Adrenal gland (tissue), 19 donors: ENCODE measurements at places on chromosomes 5 and 9. TPM values are rescaled to one million over a fixed set of nuclear protein-coding genes. Genes with fewer than 3 reads are reported as not detected.

DNA sequence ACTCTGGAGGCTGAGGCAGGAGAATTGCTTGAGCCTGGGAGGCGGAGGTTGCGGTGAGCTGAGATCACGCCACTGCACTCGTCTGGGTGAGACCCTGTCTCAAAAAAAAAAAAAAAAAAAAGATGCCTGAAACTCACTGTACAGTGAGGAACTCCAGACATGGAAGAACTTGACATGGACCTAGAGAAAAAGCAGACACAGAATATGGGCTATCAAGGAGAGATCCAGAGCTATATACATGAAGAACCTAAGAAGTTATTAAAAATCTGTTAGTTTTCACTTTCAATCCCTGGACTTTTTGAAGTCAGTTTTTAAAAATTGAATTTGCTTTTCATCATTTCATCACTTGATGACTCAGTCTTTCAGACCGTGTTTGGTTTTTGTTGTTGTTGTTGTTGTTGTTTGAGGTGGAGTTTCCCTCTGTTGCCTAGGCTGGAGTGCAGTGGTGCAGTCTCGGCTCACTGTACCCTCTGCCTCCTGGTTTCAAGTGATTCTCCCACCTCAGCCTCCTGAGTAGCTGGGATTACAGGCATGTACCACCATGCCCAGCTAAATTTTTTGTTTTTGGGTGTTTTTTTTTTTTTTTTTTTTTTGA is 20.3 kb downstream of the PAIP2 start:
- H3K27me3 ChIP-seq = no peaks in the 10 kb centered on the region
- no peak overlapping the region for H3K27ac ChIP-seq
- H3K36me3 ChIP-seq = no peaks in the 10 kb centered on the region
- peak; percentile 8 for DNase-seq

GRCh38 chr5:96776621-96777020 is 31.1 kb downstream of the ERAP1 start:
- no peak for DNase-seq
- H3K36me3 ChIP-seq = peaks cover 31% of the 10 kb centered on the region
- no peaks in the 10 kb centered on the region for H3K27me3 ChIP-seq
- peaks cover 20% of the 10 kb centered on the region for H3K4me1 ChIP-seq
- no peak overlapping the region for H3K27ac ChIP-seq

- H3K27ac ChIP-seq = no peak overlapping the region
- no peak overlapping the region for H3K4me3 ChIP-seq
- peak; percentile 85 for DNase-seq
- H3K4me1 ChIP-seq = peaks cover 30% of the 10 kb centered on the region
- H3K36me3 ChIP-seq = no peaks in the 10 kb centered on the region
- H3K27me3 ChIP-seq = no peaks in the 10 kb centered on the region
Observed at GRCh38 chr5:139698490-139699146, 50.5 kb downstream of the CXXC5 start.

The DMRT3 gene
- polyA plus RNA-seq = not detected

The FAXDC2 gene
- polyA plus RNA-seq = 38.5 TPM

- no peaks in the 10 kb centered on the region for H3K27me3 ChIP-seq
- H3K36me3 ChIP-seq = no peaks in the 10 kb centered on the region
- H3K4me3 ChIP-seq = no peak overlapping the region
- no peak overlapping the region for H3K27ac ChIP-seq
- no peaks in the 10 kb centered on the region for H3K4me1 ChIP-seq
Observed at GRCh38 chr5:23648656-23649055, 141.2 kb downstream of the PRDM9 start.

The CDC20B gene
- polyA plus RNA-seq = not detected

GRCh38 chr5:171427318-171428167 is 8.1 kb downstream of the FGF18 start:
- no peaks in the 10 kb centered on the region for H3K36me3 ChIP-seq
- no peak overlapping the region for H3K27ac ChIP-seq
- H3K4me3 ChIP-seq = no peak overlapping the region
- H3K4me1 ChIP-seq = no peaks in the 10 kb centered on the region

DNA sequence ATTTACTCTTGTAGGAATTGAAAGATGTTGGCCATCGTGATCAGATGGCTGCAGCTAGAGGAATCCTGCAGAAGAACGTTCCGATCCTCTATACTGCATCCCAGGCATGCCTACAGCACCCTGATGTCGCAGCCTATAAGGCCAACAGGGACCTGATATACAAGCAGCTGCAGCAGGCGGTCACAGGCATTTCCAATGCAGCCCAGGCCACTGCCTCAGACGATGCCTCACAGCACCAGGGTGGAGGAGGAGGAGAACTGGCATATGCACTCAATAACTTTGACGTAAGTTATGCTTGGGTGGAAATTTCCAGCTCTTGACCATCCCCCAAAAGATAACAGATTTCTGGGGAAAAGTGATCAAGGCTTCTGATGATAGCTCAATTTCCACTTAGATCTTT is 50.6 kb downstream of the LRRTM2 start:
- H3K27ac ChIP-seq = peak overlapping the region; percentile 51
- H3K36me3 ChIP-seq = no peaks in the 10 kb centered on the region
- H3K27me3 ChIP-seq = no peaks in the 10 kb centered on the region
- DNase-seq = peak; percentile 88

DNA sequence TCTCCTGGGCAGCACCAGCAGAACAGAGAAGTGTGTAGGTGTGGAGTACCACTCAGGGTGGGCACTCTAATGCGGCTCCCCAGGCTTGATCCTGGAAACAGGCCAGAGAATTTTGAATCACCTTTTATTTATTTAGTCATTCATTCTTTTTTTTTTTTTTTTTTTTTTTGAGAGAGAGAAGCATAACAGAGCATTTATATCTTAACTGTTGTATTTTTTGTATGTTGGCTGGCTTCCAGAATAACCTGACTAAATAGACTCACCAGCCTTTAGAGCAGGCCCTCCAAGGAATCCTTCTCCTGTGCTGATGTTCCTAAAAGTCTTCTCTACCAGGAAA is 153.4 kb downstream of the PIK3R1 start:
- no peak overlapping the region for H3K27ac ChIP-seq
- H3K27me3 ChIP-seq = no peaks in the 10 kb centered on the region
- H3K36me3 ChIP-seq = no peaks in the 10 kb centered on the region
- H3K4me1 ChIP-seq = peaks cover 9% of the 10 kb centered on the region

- H3K27me3 ChIP-seq = no peaks in the 10 kb centered on the region
- no peak overlapping the region for H3K27ac ChIP-seq
- DNase-seq = no peak
- no peak overlapping the region for H3K4me3 ChIP-seq
Observed at GRCh38 chr5:62727861-62728260, 149.2 kb downstream of the LRRC70 start.

The WDR38 gene
- polyA plus RNA-seq = not detected

The OR1J1 gene
- polyA plus RNA-seq = not detected

The PCDHA5 gene
- polyA plus RNA-seq = 0.62 TPM

GRCh38 chr5:141686648-141687416 is 4.8 kb upstream of the ARAP3 start:
- H3K4me1 ChIP-seq = peaks cover 6% of the 10 kb centered on the region
- no peak overlapping the region for H3K27ac ChIP-seq
- H3K27me3 ChIP-seq = no peaks in the 10 kb centered on the region
- no peak overlapping the region for H3K4me3 ChIP-seq
- DNase-seq = no peak

GRCh38 chr9:21527579-21527978 is 45.5 kb upstream of the IFNE start:
- H3K4me1 ChIP-seq = no peaks in the 10 kb centered on the region
- H3K27ac ChIP-seq = no peak overlapping the region
- H3K4me3 ChIP-seq = no peak overlapping the region
- DNase-seq = no peak

The SLC12A2 gene
- polyA plus RNA-seq = 7.4 TPM

The HAND1 gene
- 1.3 TPM for polyA plus RNA-seq

The PCDHGA5 gene
- 0.24 TPM for polyA plus RNA-seq

The DRD1 gene
- polyA plus RNA-seq = 0.09 TPM

DNA sequence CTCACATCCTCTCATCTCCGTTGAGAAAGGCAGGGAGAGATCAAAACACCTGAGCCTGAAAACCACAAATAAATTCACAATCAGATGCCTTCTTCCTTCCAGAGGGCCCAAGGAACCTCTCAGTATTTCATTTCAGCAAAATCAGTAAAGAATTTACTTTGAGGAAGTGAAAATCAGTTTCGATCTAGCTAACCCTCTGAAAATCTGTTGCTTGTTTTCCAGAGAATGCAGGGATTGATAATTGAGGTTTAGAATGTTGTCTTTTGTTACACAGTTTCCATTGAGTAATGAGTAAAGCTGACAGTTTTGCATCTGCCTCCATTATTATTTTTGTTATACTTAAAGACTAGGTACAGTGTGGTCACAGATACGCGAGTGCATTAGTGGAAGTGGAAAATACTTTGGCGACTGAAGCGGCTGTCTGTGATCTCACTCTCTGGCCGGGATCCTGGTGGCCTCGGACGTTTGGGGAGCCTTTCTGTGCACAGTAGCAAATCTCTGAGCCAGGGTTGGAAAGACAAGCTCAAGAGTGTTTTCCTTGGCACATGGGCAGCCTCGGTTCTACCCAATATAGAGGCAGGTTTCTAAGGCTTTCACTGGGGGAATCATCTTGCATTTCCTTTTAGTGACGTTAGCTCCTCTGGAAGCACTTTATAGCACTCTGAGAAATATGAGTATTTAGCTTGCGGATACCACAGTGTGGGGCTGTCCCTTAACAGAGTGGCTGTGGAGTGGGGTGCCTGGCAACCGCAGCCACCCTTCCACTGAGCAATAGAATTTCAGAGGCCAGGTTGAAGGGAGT is 32.2 kb upstream of the ANGPTL2 start:
- H3K36me3 ChIP-seq = no peaks in the 10 kb centered on the region
- peaks cover 3% of the 10 kb centered on the region for H3K4me1 ChIP-seq
- no peak overlapping the region for H3K4me3 ChIP-seq
- DNase-seq = peak; percentile 72
- no peak overlapping the region for H3K27ac ChIP-seq

GRCh38 chr5:151676314-151676712 is 10.4 kb downstream of the SPARC start:
- H3K4me1 ChIP-seq = peaks cover 96% of the 10 kb centered on the region
- H3K36me3 ChIP-seq = peaks cover 46% of the 10 kb centered on the region
- H3K4me3 ChIP-seq = no peak overlapping the region
- peak overlapping the region; percentile 52 for H3K27ac ChIP-seq

- no peak for DNase-seq
- H3K27ac ChIP-seq = no peak overlapping the region
- H3K4me1 ChIP-seq = no peaks in the 10 kb centered on the region
- H3K4me3 ChIP-seq = no peak overlapping the region
- H3K36me3 ChIP-seq = no peaks in the 10 kb centered on the region
Observed at GRCh38 chr9:68653141-68653595, 51.9 kb upstream of the PIP5K1B start.

- H3K4me3 ChIP-seq = no peak overlapping the region
- H3K4me1 ChIP-seq = no peaks in the 10 kb centered on the region
- no peaks in the 10 kb centered on the region for H3K36me3 ChIP-seq
- no peaks in the 10 kb centered on the region for H3K27me3 ChIP-seq
- H3K27ac ChIP-seq = no peak overlapping the region
- DNase-seq = no peak
Observed at GRCh38 chr5:146510559-146511125, 5.3 kb downstream of the GPR151 start.

The OR13C8 gene
- not detected for polyA plus RNA-seq

The SMIM32 gene
- not detected for polyA plus RNA-seq

The GOLM1 gene
- 182 TPM for polyA plus RNA-seq

The IFNA2 gene
- polyA plus RNA-seq = not detected

- H3K4me3 ChIP-seq = no peak overlapping the region
- no peak for DNase-seq
- H3K27ac ChIP-seq = no peak overlapping the region
- H3K4me1 ChIP-seq = no peaks in the 10 kb centered on the region
- no peaks in the 10 kb centered on the region for H3K27me3 ChIP-seq
Observed at GRCh38 chr5:90518661-90519060, 10.7 kb downstream of the LYSMD3 start.

DNA sequence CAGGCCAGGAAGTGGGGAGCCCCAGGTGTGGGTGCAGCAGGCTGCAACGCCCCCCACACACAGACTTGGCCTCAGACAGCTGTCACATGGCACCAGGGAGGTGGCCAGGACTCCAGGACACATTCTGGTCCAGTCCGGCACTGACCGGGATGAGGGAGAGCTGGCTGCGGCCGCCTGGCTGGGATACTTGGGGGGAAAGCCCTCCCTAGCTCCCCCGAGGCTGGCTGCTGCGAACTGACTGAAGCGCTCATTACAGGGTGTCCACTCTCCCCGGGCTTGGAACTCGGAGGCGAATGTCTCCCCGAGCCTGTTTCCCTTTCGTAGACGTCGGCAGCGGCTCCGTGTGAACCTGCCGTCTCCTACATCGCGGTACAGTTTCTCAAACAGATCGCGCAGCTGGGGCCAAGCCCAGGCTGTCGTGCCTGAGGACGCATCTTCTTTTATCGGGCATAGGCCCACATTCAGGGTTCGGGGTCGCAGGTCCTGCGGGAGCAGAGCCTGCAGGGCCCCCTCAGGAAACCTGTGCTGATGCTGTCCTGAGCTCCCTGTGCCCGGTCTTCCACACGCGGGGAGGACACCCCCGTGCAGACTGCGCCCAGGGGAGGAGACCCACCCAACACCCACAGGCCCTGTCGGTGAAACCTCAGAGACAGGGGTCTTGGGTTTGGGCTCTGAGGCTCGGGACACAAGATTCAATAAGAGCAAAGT is 19.8 kb downstream of the NACC2 start:
- H3K27ac ChIP-seq = no peak overlapping the region
- no peak for DNase-seq
- H3K4me3 ChIP-seq = no peak overlapping the region
- H3K36me3 ChIP-seq = no peaks in the 10 kb centered on the region
- no peaks in the 10 kb centered on the region for H3K27me3 ChIP-seq

DNA sequence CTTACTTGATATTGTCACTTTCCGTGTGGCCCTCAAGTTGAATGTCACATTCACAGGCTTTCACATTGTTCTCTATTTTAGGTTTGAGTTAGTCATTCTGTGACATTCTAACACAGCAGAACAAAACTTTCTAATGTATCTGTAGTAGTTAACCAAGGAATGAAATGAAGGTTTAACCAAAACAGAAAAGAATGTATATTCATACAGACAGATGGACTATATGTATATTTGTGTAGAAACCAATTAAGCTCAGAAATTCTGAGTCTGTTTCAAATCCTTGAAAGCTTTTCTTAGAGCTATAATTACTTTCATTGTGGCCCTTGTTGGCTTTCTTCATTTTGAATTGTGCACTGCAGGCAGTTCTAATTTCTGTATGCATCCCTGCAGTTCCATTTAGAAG is 654.7 kb downstream of the LRRC70 start:
- H3K36me3 ChIP-seq = no peaks in the 10 kb centered on the region
- H3K27me3 ChIP-seq = no peaks in the 10 kb centered on the region
- no peak for DNase-seq
- no peak overlapping the region for H3K27ac ChIP-seq
- H3K4me3 ChIP-seq = no peak overlapping the region

The ACSL6 gene
- 6.5 TPM for polyA plus RNA-seq

The COL27A1 gene
- polyA plus RNA-seq = 15.9 TPM

GRCh38 chr5:140073296-140073695 is 30.2 kb upstream of the NRG2 start:
- H3K36me3 ChIP-seq = no peaks in the 10 kb centered on the region
- H3K27ac ChIP-seq = no peak overlapping the region
- no peak for DNase-seq
- no peaks in the 10 kb centered on the region for H3K27me3 ChIP-seq
- H3K4me3 ChIP-seq = no peak overlapping the region

The LECT2 gene
- polyA plus RNA-seq = not detected
